ENCODE measurements at places on chromosomes 6 and 20.

GRCh38 chr20:45867819-45868176 lies 10.4 kb downstream of the ZSWIM3 start:
- DNase-seq = no peak

DNA sequence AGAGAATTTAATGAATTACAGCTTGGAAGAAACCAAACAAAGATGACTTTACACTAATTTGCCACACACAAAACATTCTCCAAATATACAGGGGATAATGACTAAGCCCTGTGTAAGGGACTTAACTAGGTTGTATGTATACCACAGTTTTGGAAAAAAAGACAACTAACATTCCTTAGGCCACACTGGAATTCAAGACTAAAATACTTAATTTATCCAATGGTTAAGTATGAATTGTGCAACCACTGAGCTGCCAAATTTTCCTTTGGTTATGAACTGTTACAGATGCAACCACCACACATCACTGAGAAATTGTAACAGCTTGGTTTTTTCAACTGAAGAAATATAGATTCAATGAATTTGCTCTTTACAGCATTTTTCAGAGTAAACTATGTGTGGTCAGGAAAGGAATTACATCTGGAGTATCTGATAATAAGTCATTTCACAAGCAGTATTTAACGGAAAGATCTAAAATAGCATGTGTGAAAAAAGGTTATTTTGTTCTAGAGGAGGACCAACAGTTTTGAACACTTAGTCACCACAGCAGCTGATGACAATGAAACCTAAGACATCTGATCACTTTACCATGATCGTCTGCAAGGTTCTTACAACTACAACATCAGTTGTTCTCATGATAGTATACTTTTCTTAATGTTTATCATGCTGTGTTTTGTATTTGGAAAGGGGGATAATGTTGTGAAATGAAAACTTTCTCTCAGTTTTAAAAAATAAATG lies 318.8 kb downstream of the BCKDHB start:
- DNase-seq = no peak

DNA sequence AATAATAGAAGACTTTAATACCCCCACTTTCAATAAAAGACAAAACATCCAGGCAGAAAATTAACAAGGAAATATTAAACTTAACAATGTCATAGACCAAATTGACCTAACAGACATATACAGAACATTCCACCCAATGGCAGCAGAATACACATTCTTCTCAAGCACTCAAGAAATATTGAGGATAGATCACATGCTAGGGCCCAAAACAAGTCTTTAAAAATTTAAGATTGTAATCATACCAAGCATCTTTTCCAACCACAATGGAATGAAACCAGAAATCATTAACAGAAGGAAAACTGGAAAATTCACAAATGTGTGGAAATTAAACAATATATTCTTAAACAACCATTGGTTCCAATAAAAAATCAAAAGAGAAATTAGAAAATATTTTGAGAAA lies 161.0 kb downstream of the COL12A1 start:
- no peak for DNase-seq

- DNase-seq = peak; percentile 9
Observed at GRCh38 chr20:63381781-63382431, 20.8 kb upstream of the CHRNA4 start.

DNA sequence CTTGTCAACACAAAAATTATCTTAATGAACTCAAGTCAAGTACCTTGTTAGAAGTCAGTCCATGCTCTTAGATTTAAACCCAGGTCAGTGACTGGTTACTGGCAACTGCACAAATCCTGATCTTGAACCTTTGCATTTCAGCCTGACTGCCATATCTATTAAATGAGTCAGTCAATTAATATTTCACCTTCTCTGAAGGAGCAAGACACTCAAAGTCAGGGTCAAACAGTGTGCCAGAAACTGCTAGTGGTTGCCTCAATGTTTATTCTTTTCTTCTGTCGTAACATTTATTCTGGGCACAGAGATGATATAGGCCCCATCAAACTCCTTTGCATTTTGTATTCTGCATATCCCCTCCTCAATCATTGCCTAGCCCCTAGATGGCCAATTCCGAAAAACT lies 193.9 kb upstream of the MOCS1 start:
- no peak for DNase-seq

GRCh38 chr6:106050538-106050937 lies 35.6 kb upstream of the PRDM1 start:
- no peak for DNase-seq

DNA sequence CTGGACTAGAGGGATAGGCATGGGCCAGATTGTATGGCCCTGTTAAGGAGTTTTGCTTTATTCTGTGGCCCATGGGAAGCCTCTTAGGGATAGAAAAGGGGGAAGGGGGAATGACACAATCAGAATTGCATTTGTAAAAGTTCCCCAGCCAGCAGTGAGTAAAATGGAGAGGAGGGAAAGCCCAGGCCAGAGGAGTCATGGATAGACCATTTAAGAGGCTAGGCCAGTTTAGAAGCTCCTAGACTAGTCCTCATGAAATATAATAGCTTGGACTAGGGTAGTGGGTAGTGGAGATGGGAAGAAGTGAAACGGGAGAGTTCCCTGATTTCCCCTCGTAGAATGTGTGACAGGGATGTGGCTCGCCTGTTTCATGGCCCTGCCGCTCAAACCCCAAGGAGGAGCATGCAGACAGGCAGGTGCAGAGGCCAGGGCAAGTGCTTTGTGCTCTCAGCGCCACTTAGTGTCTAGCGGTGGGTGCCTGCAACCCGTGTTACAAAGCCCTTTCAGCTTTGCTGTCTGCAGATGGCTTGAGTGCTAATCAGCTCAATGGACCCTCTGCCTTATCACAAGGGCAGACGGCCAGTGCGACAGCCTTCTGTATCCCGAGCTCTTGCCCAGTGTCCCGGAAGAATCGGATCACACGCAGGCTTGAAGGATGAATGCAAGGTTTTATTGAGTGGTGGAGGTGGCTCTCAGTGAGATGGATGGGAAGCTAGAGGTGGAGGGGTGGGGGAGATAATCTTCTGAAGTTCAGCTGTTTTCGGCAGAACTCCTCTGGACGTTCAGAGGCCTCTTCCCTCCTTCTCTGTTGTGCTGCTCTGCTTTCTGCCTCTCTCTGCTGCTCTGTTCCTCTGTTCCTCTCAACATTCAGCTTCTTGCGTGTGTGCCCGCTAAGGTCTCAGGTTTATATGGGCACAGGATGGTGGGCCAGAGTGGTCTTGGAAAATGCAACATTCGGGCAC lies 141.1 kb downstream of the CEP57L1 start:
- DNase-seq = no peak

DNA sequence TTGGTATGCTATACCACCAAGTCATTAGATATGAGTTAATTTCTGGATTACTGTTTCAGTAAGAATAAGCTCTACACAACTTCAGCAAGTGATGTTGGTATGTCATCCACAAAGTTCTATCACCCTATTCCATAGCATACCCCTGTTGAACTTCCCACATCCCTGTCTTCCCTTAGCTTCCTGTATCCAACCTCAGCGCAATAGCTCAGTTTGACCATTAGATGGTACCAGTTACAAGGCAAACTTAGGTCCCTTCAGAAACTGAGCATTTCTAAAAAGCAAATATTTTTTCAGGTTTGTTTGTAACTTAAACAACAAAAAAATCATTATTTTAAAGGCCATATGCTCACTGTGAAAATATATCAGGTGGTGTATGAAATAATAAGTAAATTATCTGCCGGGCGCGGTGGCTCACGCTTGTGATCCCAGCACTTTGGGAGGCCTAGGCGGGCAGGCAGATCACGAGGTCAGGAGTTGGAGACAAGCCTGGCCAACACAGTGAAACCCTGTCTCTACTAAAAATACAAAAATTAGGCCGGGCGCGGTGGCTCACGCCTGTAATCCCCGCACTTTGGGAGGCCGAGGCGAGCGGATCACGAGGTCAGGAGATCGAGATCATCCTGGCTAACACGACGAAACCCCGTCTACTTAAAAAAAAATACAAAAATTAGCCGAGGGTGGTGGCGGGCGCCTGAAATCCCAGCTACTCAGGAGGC lies 8.8 kb upstream of the MOG start:
- DNase-seq = no peak

DNA sequence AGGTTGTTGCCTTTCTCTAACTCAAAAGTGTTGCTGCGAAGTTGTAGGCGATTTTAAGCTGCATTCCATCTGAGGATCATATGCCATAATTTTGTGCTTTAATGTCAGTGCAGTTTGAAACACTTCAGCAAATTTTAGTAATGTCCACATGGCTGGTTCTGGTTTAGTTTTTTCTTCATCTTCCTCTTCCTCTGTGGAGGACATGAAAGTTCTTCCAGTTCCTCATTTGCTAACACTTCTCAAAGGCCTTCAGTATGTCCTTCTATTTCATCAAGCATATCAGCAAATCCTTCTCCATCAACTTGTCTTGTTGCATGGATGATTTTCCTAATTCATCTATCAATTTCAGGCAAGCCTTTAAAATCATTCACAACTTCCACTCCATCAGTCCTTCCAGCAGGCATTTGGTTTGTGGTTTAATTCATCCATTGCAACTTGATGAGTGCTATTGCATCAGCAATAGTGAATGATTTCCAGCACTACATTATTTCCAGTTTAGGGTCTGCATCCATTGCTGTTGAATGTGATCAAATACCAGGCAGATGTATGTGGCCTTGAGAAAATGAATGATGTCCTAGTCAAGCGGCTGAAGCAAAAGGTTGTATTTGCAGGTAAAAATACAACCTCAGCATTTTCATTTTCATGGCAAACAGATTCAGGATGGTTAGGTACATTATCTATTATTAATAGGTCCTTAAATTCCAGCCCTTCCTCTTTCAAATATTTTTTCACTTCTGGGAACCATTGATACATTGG lies 20.2 kb downstream of the SHLD1 start:
- no peak for DNase-seq

- DNase-seq = no peak
Observed at GRCh38 chr20:11582060-11582459, 335.6 kb upstream of the BTBD3 start.

GRCh38 chr6:117288083-117288715 lies 22.8 kb downstream of the VGLL2 start:
- DNase-seq = no peak

GRCh38 chr6:168035098-168035660 lies 37.7 kb downstream of the KIF25 start:
- DNase-seq = no peak

DNA sequence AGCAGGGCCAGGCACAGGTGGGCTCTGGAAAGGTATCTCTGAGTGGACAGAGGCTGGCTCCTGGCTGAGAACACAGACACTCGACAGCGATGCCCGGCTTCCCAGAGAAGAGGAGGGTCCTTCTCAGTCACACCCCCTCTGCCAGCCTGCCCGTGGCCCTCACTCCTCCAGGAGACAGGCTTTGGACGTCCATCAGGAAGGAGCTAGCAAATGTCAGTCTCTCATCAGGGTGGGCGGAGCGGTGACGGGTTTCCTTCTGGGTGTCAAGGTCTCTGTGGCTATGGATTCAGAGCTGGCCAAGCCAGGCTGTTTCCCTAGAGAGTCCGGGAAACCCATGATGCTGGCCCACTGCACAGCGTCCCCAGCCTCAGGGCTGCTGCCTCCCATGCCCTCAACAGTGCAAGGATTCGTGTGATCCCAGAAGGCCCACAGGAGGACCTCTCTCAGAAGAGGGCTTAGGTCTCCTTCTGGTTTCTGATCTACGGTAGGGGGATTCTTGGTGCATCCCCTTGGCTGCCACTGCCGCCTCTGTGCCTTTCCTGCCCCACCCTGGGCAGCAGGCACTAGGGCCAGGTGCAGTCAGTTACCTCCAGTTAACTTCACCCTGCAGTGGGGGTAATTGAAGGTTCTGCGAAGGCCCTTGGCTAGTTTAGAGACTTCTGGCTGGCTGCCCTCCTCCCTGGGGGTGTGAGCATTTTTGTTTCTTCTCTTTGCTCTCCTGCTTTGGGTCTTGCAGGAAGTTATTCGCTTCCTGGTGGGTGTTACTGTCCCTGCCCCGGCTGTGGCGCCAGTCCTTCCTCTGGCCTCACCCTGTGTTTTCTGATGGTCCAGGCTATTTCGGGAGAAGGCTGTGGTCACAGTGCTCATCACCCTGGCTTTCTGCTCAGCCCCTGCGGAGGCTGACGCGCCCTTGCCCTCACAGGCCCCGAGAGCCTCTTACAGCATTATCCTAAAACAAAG lies 80.2 kb downstream of the CDH4 start:
- DNase-seq = no peak

GRCh38 chr20:57024849-57025248 lies 241.6 kb downstream of the BMP7 start:
- no peak for DNase-seq

- DNase-seq = no peak
Observed at GRCh38 chr6:43325876-43326275, 17.2 kb upstream of the CRIP3 start.

DNA sequence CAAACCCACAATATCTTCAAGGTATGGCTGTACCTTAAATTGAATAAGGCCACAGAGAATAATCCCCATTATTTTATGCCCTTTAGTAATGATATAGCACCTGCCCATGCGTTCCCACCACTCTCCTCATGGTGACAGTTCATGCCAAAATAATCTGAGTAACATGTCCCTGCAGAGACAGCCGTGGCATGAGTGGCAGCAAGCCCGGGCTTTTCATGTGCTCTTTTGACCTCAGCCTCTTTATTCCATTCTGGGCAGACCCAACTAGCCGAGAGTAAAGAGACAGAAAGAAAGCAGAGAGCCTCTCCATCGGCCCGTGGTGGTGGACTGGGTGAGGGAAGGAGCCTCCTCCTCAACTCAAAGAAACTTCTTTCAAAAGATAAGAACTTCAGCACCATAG lies 19.9 kb upstream of the POPDC3 start:
- DNase-seq = no peak

GRCh38 chr20:63968136-63968927 lies 1.4 kb downstream of the ZNF512B start:
- no peak for DNase-seq

DNA sequence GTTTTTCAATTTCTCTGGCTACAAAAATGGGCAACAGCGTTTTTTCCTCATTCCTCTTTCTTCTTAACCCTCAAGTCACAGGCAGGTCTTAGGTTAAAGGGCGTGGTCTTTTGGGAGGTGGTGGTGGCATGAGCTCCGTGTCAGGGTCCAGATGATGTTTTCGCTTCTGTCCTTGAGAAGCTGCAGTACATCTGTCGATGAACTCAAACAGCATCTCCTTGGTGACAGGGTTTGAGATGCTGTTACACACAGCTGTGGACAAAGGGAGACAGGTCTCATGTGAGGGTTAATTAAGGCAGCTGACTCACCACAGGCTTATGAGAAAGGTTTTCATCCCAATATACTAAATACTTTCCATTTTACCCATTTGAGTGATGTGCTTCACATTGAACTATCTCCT lies 350.8 kb downstream of the RNGTT start:
- no peak for DNase-seq

- no peak for DNase-seq
Observed at GRCh38 chr6:85081102-85081501, 316.7 kb upstream of the TBX18 start.

DNA sequence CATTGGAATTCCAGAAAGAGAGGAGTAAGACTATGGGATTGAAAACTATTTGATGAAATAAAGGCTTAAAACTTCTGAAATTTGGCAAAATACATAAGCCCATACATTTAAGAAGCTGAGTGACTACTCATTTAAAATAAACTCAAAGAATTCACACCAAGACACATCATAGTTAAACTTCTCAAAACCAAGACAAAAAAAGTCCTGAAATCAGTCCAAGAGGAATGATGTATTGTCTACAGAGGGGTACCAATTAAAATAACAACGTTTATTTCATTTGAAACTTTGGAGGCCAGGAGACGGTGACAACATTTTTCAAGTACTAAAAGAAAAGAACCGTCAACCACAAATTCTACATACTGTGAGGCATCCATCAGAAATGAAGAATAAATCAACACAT lies 841.4 kb upstream of the MAP3K7 start:
- no peak for DNase-seq

- no peak for DNase-seq
Observed at GRCh38 chr6:54074578-54075195, 36.6 kb upstream of the MLIP start.

GRCh38 chr6:13242178-13242577 lies 86.2 kb downstream of the TBC1D7 start:
- DNase-seq = no peak
